Mammary microvascular endothelial cell (primary cell): ENCODE measurements at places on chromosomes 2 and 18. TPM values are rescaled to one million over a fixed set of nuclear protein-coding genes. Genes with fewer than 3 reads are reported as not detected.

CYS1 gene
- 1.3 TPM in 1 of 2 replicates, not detected in the other for total RNA-seq

PLCL1 gene
- 2.0 and 3.2 TPM in 2 replicates for total RNA-seq

SPP2 gene
- not detected in 2 replicates for total RNA-seq

STPG4 gene
- 0.33 TPM in 1 of 2 replicates, not detected in the other for total RNA-seq

KLF11 gene
- total RNA-seq = 8.7 and 10.7 TPM in 2 replicates

RNF25 gene
- total RNA-seq = 19.9 and 26.9 TPM in 2 replicates

ABCG8 gene
- total RNA-seq = not detected in 2 replicates

MAP2 gene
- total RNA-seq = 27.9 and 29.4 TPM in 2 replicates

LRP2 gene
- not detected in 2 replicates for total RNA-seq

MYO1B gene
- 64.7 and 72.5 TPM in 2 replicates for total RNA-seq

ODC1 gene
- total RNA-seq = 235 and 288 TPM in 2 replicates

C1QL2 gene
- total RNA-seq = not detected in 2 replicates

KCNF1 gene
- 0.20 and 0.33 TPM in 2 replicates for total RNA-seq

FBXO48 gene
- 0.47 and 0.84 TPM in 2 replicates for total RNA-seq

THADA gene
- 16.2 and 18.2 TPM in 2 replicates for total RNA-seq
